ENCODE measurements at places on chromosomes 2 and 18.
A peak's percentile ranks its signal among the peaks of the same experiment; 100 is the strongest.

DNA sequence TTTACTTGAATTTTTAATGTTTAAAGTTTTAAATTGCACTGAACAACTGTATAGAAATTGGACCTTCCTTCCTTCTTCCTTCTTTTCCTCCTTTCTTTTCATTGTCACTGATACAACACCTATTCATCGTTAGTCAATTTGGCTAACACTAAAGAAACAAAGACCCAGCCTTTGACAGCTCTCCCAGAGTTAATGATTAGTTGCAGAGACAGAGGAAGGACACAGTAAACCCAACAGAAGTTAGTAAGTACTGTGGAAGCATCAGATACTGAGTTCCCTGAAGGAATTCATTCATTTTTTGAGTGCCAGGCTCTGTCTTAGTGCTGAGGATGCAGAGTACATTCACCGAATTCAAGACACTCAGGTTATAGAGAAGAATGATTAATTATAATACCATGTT lies 77.9 kb upstream of the RAB27B start:
- no peak for DNase-seq

DNA sequence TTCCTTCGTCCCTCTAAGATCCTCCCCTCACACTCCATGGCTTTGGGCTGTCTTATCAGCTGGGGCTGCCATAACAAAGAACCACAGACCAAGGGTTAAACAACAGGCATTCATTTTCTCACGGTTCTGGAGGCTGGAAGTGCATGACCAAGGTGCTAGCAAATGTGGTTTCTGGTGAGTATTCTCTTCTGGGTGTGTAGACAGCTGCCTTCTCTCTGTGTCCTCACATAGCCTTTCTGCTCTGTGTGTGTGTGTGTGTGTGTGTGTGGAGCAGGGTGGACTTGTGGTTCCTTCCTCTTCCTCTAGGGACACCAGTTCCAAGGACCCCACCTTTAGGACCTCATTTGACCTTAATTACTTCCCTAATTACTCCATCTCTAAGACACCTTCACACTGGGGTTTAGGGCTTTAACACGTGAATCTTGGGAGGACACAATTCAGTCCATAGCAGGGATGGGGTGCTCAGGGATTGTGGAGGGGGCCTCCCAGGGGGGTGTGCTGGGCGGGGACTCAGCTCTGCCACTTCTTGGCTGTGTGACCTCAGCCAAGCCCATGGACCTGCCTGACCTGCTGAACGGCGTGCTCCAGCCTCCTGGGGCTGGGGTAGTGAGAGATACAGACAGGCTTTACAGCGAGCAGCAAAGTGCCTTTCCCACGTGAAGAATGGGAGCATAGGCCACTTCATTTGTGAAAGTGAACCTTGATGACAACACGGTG lies 38.0 kb downstream of the ACKR3 start:
- DNase-seq = peak; percentile 43

DNA sequence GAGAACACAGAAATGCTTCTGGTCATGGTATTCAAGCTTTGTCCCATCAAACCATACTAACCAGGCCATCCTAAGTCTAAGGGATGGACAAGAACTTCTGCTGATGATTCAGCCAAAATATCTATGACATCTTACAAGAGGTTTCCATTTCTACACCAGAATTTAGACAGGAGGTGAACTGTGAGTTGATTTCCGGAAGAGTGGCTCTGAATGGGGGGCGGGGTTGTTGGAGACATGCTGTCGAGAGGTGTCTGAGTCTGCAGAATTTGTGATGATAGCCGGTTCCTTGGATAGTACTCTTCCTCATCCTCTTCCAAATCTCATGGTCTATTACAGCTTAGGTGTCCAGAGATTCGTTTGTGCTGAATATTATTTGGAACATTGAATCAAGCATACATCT lies 408.7 kb upstream of the TCF4 start:
- no peak for DNase-seq

DNA sequence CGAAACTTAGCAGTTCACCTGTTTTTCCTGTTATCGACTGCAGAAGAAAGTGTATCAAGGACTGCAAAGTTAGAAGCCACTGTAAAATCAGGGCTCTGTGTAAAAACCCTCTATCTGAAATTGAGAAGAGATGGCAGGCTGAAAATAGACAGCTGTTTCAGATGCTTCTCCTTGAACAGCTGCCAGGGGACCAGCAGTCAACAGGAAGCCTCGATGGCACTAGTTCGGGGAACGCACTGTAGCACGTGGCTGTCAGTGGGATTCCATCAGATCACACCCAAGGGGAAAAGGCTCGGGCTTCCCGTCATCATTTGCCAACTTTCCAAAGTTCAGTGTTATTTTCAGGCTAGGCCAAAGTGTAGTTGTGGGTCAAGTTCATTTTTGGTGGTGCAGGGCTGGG lies 316.9 kb downstream of the TXNL1 start:
- DNase-seq = no peak

GRCh38 chr18:26207937-26208336 lies 18.3 kb upstream of the TAF4B start:
- no peak for DNase-seq

DNA sequence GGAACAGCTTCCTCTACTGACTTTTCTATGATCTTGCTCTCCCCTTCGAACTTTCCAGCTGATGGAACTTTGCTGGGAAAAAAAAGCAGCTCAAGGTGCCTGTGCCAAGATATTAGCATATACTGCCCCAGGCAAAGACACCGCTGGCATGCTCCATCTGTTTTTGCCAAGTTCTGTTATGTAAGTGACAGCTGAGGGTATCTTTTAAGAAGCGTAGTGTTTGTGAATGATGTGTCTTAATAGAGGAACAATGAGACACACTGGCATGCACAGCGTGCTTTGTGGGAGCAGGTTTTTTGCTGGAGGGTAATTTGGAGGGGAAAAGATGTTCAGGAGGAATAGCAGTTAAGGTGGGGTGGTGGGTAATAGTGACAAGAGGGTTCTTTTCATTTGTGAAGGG lies 47.8 kb downstream of the SLC4A3 start:
- no peak for DNase-seq

- no peak for DNase-seq
Observed at GRCh38 chr18:77223653-77224052, 26.0 kb upstream of the GALR1 start.

- no peak for DNase-seq
Observed at GRCh38 chr2:14756981-14757657, 124.6 kb downstream of the LRATD1 start.

GRCh38 chr2:159091976-159092375 lies 123.5 kb downstream of the TANC1 start:
- DNase-seq = no peak

DNA sequence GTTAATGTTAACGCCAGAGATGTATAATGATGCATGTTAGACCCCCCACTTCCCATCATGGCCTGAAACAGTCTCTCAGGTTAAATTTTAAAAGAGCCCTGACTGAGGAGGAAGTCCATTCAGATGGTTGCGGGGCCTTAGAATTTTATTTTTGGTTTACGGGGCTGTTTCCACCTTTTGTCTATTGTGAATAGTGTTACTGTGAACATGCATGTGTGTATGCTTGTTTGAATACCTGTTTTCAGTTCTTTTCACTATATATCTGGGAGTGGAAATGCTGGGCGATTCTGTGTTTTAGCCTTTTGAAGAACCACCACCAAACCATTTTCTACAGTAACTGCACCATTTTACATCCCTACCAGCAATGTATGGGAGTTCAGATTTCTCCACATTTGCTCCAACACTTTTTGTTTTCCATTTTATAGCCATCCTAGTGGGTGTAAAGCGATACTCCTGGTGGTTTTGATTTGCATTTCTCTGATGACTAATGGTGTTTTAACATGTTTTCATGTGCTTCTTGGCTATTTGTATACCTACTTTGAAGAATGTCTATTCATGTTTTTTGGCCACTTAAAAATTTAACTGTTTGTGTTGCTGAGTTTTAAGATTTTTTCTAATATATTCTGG lies 133.0 kb downstream of the MYO3B start:
- DNase-seq = no peak

DNA sequence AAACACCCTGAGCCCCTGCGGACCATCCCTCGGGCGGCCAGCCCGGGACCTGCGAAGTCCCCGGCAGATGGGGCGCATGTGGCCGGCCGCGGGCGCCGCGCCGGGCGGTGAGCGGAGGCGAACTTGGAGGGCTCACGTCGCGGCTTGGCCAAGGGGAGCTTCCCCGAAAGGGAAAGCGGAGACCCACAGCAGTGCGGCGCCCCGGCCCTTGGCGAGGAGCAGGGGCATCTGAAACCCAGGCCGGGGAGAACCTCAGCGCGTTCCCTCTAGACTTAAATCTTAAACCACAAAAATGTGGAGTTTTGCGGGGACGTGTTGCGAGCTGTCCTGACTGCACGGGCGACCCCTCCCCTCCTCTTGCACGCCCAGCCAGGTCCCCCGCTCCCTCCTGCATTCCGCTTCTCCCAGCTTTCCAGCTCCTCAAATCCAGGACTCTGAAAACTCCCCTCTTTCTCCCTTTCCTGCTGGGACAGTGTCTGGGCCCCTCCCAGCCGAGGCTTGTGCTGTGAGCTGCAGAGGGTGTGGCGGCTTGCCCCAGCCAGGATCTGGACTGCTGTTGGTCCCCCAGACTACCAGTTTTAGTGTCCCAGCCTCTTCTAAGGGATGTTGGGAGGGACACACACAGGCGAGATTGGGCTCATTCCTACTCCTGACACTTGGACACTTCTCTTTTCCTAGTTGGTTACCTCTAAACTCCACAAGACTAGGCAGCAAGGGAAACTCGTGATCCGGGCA lies 1.3 kb downstream of the FMNL2 start:
- no peak for DNase-seq

DNA sequence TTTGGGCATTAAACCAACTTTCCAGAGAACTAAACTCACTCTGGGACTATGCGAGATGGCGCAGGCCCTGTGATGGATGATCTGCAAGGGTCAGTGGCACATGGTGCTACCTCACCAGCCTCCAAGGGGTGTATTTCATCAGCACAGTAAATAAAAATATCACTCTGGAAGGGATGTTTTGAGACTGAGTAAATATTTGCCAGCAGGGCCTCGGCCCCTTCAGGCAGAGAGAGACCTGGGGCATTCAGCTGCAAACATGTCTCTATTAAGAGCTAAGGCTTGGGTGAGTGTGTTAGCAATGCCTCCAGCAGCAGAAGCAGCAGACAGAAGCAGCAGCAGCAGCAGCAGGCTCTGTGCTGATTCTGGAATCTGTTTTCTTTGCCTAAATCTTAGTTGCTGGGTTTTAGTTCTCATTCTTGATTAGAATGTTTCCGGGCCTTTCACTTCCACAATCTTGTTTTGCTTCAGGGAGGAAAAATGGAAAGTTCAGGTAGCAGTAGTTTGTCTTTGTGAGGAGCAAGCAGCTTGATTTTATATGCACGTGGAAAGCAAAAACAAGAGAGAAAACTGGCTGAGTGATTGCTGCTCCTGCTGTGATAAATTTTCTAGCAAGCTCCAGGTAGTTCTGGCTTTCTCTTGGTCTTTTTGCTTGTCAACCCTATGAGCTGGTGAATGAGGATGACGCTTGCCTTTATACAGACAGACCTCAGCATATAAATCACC lies 18.6 kb downstream of the ADCYAP1 start:
- no peak for DNase-seq

GRCh38 chr2:217263756-217264155 lies 403.9 kb upstream of the TNP1 start:
- DNase-seq = no peak

DNA sequence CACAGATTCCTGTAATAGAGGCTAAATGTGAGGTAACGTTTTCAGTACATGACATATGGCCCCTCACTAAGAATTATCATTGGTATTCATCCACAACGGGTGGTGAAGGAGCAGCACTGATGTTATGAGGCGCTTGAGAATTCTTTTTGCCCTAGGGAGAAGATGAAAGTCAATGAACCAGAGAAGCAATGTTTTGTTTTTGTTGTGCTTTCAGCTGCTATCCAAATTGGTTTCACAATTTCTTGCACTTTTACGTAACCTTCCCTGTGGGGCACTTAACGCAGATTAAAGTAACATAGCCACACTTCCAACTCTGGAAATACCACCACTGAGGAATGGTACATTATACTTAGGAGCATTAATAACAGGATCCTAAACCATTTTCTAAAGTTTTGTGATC lies 13.3 kb upstream of the CCDC85A start:
- no peak for DNase-seq

GRCh38 chr2:119253114-119253702 lies 29.6 kb downstream of the STEAP3 start:
- no peak for DNase-seq

GRCh38 chr2:42618972-42619371 lies 50.5 kb downstream of the MTA3 start:
- no peak for DNase-seq

- no peak for DNase-seq
Observed at GRCh38 chr2:165573534-165574461, 104.3 kb downstream of the CSRNP3 start.

DNA sequence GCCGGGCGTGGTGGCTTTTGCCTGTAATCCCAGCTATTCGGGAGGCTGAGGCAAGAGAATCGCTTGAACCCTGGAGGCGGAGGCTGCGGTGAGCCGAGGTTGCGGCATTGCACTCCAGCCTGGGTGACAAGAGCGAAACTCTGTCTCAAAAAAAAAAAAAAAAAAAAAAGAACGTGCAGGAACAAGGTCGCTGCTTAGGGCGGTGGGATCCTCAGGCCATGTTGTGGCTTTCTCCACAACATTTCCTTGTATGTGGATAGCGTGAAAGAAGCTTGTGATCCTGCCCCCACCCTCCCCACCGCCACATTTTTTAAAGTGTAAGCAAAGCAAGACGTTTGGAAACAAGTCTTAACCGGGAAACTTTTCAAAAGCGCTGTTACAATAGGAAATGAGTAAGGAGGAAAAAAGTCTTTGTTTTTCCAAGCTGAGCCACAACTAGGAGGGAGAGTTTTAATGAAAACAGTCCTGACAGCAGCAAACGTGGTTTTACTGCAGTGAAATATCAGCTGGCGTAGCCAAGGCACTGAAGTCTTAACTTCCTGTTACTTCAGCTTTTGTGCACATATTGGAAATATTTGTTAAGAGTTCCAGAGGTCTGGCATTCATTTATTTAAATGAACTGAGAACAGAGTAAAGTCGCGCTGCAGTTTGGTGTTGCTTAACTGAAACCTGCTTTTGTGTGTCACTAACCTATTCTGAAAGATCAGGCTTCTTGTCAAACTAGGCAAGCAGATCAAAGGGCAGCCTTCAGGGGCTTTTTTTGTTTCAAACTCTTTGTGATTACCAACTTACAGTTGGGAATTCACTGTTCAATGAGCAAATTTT lies 3.8 kb downstream of the TGIF1 start:
- peak; percentile 62 for DNase-seq

Measured in CD4-positive, alpha-beta T cell treated with Interleukin-4 for 1 hour (primary cell).